ENCODE measurements at places on chromosomes 2 and 18. TPM values are rescaled to one million over a fixed set of nuclear protein-coding genes. Genes with fewer than 3 reads are reported as not detected.

The UGT1A7 gene
- not detected for total RNA-seq

The SCYGR4 gene
- total RNA-seq: not detected

The ABCA12 gene
- not detected for total RNA-seq

The FAM124B gene
- total RNA-seq: 0.22 TPM

The FNDC4 gene
- 14.0 TPM for total RNA-seq

The PMAIP1 gene
- total RNA-seq: 53.3 TPM

The LYG2 gene
- not detected for total RNA-seq

The YES1 gene
- 82.8 TPM for total RNA-seq

The SPP2 gene
- not detected for total RNA-seq

The GKN1 gene
- 0.22 TPM for total RNA-seq

The RANBP2 gene
- 64.1 TPM for total RNA-seq

The NOSTRIN gene
- under 0.01 TPM for total RNA-seq

The CIB4 gene
- not detected for total RNA-seq

The DRC1 gene
- not detected for total RNA-seq

The IL36G gene
- not detected for total RNA-seq

The SIX3 gene
- total RNA-seq: not detected

The MALT1 gene
- total RNA-seq: 37.8 TPM

The RSAD2 gene
- total RNA-seq: 0.43 TPM

The C2orf78 gene
- not detected for total RNA-seq

The VRK2 gene
- 15.5 TPM for total RNA-seq

The PTPRN gene
- 7.9 TPM for total RNA-seq

The PREPL gene
- total RNA-seq: 40.2 TPM

The REG3A gene
- total RNA-seq: not detected

The FTCDNL1 gene
- 0.43 TPM for total RNA-seq

The EFR3B gene
- total RNA-seq: 0.57 TPM

The SPAG16 gene
- 21.0 TPM for total RNA-seq

The RTP5 gene
- total RNA-seq: not detected

The BUB1 gene
- 2.4 TPM for total RNA-seq

The EGR4 gene
- not detected for total RNA-seq

The MAP2 gene
- 0.72 TPM for total RNA-seq

The GPR155 gene
- 1.6 TPM for total RNA-seq

The TMEM163 gene
- not detected for total RNA-seq

The PJVK gene
- total RNA-seq: 1.5 TPM

The PDCD1 gene
- total RNA-seq: not detected

The EFEMP1 gene
- 658 TPM for total RNA-seq

The ANKRD30BL gene
- 0.14 TPM for total RNA-seq

The SNORC gene
- total RNA-seq: 2.2 TPM

The CSRNP3 gene
- total RNA-seq: under 0.01 TPM

The REG3G gene
- total RNA-seq: not detected

The FKBP7 gene
- 19.6 TPM for total RNA-seq

The CD207 gene
- total RNA-seq: not detected

The MBP gene
- total RNA-seq: 13.1 TPM
